Pons (tissue), 1 donor: ENCODE measurements at places on chromosomes 3 and 15.

GRCh38 chr15:101049282-101049681 is 130.1 kb downstream of the LRRK1 start:
- no peak for DNase-seq

DNA sequence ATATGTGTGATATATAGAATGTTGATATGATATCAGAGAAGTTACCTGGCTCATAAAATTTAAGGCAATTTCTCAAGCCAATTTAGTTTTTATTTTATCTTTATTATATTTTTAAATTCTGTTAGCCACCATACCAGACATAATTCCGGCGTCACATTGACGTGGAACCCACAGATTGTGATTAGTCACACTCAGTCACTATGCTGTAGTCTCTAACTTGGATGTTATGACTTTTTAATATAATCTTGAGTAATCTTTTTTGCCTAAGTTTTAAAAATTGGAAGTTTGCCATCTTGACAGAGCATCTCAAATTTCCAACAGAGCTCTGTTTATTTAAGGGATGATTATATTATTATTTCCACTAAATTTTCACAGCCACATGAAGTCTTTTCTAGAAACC is 9.7 kb upstream of the DCLK3 start:
- no peak for DNase-seq

GRCh38 chr3:17047162-17047561 is 162.4 kb downstream of the PLCL2 start:
- no peak for DNase-seq

DNA sequence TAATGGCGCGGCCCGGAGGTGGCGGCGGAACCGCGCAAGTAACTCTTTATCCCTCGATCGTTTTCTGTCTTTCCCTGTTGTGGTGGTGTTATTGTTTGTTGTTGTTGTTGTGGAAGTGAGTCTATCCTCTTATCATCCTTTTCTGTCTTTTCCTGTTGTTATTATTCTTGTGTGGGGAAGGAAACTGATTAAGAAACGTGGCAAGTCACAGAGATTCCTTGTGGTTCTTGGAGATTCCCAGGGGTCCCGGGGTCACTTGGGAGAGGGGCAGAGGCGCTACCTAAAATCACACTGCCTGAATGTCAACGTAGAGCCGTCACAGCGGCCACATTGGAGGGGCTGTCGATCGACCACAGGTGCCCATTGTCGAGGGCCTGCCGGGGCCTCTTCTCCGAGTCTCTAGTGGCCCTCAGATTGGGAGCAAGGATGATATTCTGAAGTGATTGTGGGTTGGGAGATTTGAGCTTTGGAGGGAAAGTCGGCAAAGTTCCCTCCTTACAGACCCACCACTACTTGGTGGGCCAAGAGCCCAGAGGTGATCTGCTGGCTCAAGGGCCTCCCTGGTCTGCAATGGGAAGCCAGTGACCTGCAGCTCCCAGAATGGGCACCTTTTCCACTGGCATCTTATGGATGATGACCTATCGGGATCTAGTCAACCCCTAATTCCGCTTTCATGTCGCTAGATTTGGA is 790 bp downstream of the PARP14 start:
- DNase-seq, result no peak

DNA sequence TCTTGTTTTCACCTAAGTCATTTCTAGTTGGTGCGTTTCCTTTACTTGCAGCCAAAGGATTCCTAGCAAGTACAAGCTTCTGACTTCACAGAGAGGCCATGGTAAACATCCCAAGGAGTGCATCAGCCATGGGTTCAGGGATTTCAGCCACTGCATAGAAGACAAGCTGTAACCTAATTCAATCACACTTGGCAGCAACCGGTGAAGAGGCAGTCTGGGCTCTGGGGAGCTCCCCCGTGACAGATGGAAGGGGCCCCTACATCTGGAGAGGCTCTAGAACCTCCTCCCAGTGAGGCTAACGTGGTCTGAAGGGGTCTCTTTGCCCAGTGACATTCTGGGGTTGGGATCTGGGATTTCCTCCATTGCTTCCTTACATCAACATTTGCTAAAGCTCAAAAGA is 8.4 kb upstream of the SNRPA1 start:
- DNase-seq, result no peak
